ENCODE measurements at places on chromosomes 4 and X. TPM values are rescaled to one million over a fixed set of nuclear protein-coding genes. Genes with fewer than 3 reads are reported as not detected.

Gene STK32B
- total RNA-seq: 6.4 TPM

DNA sequence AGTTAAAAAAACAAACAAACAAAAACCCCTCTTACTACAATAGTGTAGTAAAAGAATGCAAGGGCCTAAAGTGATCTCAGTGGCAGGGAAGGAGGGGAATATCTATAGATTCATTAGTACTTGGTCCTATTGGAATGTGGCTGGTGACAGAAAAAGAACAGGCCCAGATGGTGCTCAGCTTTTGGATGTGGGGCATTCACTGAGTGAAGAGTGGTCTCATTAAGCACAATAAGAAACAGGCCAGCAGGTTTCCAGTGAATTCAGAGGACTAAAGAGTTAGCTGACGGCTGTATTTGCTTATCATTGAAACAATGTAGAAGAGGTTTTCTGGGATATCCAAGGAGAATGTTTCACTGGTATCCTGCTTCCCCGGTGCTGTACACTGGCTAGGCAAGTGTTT is 243.8 kb upstream of the HHIP start:
- H3K27ac ChIP-seq: no peak overlapping the region
- H3K4me3 ChIP-seq: no peak overlapping the region
- DNase-seq: no peak
- H3K4me1 ChIP-seq: no peaks in the 10 kb centered on the region
- H3K36me3 ChIP-seq: no peaks in the 10 kb centered on the region

DNA sequence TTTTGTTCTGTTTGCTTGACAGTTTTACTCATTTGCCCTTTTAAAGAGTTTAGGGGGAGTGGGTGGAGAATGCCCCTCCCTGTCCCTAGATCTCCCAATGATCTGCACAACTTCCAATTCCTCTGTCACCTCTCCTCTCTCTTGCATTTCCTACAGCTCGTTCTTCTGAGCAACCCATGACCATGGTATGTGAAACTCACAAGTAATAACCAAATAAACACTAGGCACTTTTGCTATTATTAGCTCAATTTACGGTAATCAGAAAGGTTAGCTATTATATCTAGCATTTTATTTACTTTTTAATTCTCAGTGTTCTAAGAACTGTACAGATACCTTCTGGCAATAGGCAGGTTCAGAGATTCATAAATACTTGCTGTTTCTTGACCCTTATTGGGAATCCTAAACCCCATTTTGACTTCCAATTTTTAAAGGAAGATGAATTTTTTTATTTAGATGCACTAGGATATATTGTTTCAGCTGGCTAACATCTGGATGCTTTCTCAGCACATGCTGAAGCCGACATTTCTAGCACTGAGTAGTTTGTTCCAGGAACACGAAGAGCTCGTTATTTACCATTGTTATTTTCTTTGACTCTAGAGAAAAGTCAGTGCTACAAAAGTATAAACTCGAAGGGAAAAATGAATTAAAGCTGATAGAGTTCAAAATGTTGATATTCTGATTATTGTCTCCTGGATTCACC is 194.7 kb upstream of the TLL1 start:
- no peaks in the 10 kb centered on the region for H3K4me1 ChIP-seq
- H3K27me3 ChIP-seq: no peaks in the 10 kb centered on the region
- no peak overlapping the region for H3K27ac ChIP-seq
- H3K4me3 ChIP-seq: no peak overlapping the region

GRCh38 chrX:67353651-67354370 is 190.0 kb upstream of the AR start:
- H3K27me3 ChIP-seq: no peaks in the 10 kb centered on the region
- H3K36me3 ChIP-seq: no peaks in the 10 kb centered on the region
- H3K4me3 ChIP-seq: no peak overlapping the region
- no peaks in the 10 kb centered on the region for H3K4me1 ChIP-seq
- no peak overlapping the region for H3K27ac ChIP-seq
- DNase-seq: no peak

DNA sequence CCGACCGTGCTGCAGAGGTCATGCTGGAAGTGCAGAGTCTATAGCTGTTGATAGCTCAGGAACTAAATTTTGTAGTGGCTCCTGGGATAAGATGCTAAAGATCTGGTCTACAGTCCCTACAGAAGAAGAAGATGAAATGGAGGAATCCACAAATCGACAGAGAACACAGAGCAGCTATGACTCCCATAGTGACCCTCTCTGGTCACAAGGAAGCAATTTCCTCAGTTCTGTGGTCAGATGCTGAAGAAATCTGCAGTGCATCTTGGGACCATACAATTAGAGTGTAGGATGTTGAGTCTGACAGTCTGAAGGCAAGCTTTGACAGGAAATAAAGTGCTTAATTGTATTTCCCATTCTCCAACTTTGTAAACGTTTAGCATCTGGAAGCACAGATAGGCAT is 8.8 kb downstream of the MANBA start:
- H3K4me1 ChIP-seq: no peaks in the 10 kb centered on the region
- H3K36me3 ChIP-seq: no peaks in the 10 kb centered on the region
- no peak overlapping the region for H3K27ac ChIP-seq
- H3K4me3 ChIP-seq: no peak overlapping the region
- H3K27me3 ChIP-seq: no peaks in the 10 kb centered on the region
